NCI-H226 (cell line): ENCODE measurements at places on chromosomes 3 and 15.

GRCh38 chr15:57057134-57057930 is 138.9 kb downstream of the TCF12 start:
- no peak for DNase-seq

DNA sequence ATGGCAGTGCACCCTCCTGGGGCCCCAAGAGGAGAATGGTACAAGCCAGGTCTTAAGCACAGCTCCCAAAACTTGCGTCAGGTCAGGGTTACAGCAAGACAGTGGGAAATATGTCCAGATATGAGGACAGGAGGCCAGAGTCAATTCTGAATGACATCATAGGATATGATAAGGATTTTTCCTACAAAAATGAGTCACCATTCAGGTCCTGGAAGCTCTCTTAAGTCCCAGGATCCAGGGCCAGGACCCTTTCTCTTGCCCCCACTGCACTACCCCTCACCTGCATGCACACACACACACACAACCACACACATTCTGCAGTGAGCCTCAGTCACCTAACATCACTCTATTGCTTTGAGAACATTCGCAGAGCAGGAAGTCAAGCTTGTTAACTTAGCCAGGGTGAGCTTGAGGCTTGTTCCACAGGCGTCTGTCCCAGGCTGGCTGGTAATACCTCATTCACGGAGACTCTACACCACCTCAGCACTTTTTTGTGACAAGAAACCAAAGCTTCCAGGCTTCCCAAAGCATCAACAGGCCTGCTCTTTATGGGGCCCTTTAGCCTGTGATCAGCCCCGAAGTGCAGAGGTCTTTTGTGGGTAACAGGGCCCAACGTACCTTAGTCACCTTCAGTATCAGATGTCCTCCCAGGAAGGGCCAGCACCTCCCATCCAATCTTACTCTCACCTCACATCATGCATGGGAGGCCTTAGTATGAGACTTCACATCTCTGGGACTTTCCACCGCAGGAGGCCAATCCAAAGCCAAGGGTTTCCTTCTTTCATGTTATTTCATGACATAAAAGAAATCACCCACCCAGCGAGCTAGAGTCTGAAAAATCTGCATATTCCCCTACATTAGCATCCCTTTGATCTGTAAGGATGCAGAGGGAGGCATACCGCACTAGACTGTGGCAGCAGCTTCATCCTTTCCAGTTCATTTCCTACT is 74.0 kb upstream of the LIPC start:
- DNase-seq, result peak; percentile 58

GRCh38 chr3:45241206-45241605 is 15.1 kb upstream of the TMEM158 start:
- no peak for DNase-seq

- no peak for DNase-seq
Observed at GRCh38 chr15:41304149-41304770, 28.1 kb downstream of the OIP5 start.

GRCh38 chr3:72224804-72225509 is 440.0 kb upstream of the PROK2 start:
- no peak for DNase-seq

- DNase-seq, result no peak
Observed at GRCh38 chr15:27182561-27183110, 211.7 kb downstream of the GABRG3 start.

GRCh38 chr3:191372122-191372521 is 41.8 kb upstream of the UTS2B start:
- DNase-seq, result no peak
